A172 (cell line): ENCODE measurements at places on chromosomes 11 and 22. TPM values are rescaled to one million over a fixed set of nuclear protein-coding genes. Genes with fewer than 3 reads are reported as not detected.

DNA sequence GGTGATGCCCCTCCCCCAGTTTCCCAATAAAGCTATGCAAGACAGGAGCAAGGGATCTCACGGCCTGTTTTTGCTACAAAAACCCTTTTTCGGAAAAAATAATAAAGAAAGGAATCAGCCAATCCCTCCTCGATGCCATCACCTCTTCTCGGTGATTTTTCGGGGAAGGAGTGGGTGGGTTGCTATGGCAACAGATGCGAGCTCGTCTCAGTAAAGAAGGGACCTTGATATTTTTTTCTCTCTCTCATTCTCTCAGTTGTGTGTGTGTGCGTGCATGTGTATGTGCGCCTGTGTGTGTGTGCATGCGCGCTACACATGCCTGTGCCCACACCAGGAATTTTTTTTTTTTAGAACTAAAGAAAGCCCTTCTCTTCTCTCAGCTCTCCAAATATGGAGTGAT, 3.8 kb upstream of the NPAS4 start:
- no peak for DNase-seq

DNA sequence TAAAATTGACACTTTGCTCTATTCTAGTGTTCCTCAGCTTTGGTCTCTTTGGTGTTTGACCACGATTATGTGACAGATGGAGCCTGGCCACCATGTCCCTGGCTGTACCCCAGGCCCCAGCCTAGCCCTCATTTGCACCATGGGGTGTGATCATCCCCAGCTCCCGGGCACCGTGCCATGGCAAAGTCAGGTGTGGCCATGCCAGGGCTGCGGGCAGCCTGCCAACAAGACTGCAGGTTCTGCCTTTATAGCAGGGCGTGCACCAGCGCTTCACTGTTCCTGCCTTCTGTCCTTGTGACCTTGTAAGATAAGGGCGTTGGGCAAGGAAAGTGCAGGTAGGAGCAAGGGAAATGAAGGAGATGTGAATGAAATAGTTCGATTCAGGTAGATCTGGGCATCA, 22.4 kb upstream of the APOBEC3A start:
- DNase-seq, result peak; percentile 14

DNA sequence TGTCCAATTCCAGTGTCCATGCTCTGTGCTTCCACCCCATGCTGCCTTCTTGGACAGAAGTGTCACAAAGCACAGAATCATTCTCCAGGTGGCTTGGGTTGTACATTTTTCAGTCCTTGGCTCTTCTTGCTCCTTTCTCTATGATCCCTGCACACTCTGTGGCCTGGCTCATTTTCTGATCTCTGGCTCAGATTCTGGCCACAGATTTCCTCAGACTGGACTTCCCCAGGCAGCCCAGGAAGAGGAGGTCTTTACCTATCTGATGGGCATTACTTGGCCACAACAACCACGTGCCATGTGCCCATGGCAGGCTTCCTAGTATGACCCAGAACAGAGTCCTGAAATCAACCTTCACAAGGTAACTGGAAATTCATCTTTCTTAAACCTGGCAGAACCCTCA, 27.2 kb downstream of the SYTL2 start:
- DNase-seq, result no peak

DNA sequence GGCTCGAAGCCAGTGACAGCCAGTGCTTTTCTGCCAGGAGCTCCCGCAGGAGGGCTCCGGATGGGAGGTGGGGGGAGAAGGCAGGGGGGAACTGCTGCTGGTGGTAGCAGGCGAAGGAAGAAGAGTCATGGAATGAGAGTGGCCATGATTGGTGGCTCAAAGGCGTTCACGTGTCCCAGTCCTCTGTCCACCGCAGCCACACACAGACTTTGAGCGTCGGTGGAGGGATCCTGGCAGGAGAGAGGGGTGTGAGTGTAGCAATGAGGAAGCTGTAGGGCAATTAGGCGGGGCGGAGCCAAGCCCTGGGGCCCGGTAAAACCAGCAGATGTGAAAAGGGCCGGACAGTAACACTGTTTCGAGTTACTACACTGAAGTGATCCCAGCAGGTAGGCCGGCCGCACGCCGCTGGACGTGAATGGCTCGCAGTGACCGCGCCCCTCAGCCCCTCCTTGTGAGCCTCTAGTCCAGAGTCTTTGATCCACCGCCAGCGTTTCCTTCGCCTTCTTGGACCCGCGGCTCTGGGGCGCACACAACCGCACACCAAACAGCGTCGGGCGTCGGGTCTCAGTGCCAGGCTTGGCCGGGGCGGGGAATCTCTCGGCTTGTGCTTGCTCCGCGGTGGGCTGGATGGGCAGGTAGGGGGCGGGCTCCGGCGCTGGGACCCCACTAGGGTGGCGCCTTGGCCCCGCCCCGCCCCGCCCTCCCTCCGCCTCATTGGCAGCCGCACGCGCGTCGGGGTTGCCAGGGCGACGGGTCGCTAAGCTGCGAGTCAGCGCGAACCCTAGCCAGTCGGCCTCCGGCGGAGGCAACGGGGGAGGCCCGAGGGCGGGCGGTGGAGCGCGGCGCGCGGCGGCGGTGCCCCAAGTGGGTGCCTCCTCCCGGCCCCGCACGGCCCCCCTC, at the start of gene LRRC10B:
Gene LRRC10B (plus strand): TSS at position 788 of the 900 bp plus-strand sequence. CDS start 250 bp downstream, outside the sequence.
- no peak for DNase-seq

DNA sequence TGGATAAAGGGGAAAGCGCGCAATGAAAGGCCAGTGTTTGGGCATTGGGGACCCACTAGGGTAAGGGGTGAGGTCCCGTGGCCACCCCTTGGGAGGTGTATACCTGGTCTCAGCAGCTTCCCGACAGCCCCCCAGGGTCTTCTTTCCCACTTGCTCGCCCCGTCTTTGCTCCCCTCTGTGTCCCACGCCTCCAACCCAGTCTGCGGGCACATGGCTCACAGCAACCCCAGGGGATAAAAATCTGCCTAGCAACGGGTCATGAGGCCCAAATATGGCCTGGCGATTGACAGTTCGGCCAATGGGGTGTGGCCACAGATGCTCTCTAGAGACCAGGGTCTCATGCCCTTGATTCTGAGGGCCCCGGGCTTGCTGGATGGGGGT, 41.6 kb downstream of the AHNAK start:
- no peak for DNase-seq

DNA sequence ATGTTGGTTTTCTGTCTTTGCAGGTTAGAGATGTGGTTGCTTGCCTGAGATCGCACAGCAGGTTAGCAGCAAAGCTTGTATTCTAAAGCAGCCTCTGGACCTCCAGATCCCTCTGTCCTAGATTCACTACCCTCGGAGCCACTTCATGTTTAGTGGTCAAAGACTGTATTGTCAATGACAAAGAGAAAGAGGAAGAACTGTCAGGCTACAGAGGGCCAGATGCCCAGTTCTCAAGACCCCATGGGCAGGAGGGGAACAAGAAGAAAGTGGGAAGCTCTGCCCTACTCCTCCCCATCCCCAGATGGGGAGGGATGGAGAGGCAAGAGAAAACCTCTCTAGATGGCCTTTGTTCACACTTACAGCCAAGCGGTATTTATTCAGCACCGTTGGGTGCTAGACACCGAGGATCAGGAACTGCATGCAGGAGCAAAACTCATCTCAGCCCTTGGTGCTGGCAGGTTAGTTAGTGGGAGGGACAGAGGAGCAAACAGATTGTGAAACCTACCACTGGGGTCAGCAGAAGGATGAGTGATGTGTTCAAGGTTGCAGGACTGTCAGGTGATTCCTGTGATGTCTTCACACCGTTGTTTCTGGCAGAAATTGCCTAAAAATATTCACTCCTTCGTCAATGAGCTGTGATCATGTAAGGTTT, 38.3 kb upstream of the PTPRJ start:
- DNase-seq, result no peak

- no peak for DNase-seq
Measured at GRCh38 chr11:7672276-7672959, 882 bp downstream of the CYB5R2 start.

GRCh38 chr11:125995313-125995712, 49.5 kb downstream of the VSIG10L2 start:
- no peak for DNase-seq

GRCh38 chr22:33192156-33192555, 134.0 kb upstream of the SYN3 start:
- DNase-seq, result no peak

DNA sequence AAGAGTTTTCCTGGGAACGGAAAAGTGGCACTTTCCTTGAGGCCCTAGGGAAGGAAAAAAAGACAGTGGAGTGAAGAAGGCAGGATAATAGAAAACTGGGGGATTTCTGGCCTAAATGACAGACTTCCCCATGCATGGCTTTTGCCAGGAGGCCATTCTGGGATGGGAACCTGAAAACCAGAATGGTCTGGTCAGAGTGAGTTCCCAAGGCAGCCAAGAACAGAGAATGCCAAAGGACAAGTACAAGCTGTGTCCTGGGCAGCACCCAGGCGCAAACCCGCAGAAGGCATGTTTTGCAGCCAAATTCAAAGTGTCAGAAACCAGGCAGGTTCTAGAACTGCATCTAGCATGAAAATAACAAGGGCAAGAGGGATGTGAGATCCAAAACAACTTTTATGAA, 162.4 kb downstream of the SPON1 start:
- DNase-seq, result no peak

DNA sequence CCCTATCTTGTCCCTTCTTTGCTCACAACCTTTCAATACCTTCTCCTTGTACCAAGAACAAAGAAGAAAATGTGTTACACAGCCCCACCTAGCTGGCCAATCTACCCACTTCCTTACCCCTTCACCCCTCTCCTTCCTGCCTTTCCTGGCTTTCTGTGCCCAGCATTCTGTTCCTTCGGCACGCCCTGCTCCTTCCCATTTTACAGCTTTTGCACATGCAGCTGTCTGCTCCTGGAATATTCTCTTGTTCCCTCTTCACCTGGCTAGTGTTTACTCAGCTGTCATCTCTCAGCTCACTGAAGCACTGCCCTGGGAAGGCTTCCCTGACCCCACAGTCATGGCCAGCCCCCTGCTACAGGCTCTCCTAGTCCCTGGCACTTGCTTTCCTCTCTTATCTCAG, 30.7 kb downstream of the SERPINH1 start:
- no peak for DNase-seq

- peak; percentile 46 for DNase-seq
Measured at GRCh38 chr11:70099578-70100279, 21.6 kb downstream of the ANO1 start.

DNA sequence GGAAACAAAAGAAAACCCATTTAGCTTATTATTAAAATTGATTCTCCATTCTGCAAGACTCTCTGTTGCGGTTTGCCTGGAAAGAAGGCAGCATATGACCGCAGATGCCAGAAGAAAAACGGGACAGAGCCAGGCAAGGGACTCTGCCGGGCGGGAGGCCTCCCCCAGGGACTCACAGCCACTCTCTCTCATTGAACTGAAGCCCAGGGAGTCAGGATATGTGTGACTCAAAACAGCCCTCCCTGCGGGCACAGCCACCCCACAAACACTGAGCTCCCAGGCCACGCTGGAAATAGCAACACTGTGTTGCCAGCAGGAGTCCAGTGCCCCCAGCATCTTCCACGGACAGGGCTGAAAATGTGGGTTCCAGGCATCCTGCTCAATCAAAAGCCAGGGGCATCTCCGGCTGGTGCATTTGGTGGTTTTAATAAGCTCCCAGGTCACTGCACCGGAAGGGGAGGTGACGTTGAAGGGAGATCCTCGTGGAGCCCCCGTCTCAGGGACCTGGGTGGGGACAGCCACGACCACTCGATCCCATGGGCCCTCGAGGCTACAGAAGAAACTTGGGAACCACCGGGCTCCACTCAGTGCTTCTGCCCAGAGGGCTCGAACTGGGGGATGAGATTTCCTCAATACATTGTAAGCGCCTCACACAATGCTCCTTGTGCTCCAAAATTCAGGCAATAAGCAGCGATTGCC, 624.5 kb downstream of the TBC1D22A start:
- no peak for DNase-seq

- DNase-seq, result peak; percentile 23
Measured at GRCh38 chr11:12410006-12410728, 32.8 kb downstream of the PARVA start.

DNA sequence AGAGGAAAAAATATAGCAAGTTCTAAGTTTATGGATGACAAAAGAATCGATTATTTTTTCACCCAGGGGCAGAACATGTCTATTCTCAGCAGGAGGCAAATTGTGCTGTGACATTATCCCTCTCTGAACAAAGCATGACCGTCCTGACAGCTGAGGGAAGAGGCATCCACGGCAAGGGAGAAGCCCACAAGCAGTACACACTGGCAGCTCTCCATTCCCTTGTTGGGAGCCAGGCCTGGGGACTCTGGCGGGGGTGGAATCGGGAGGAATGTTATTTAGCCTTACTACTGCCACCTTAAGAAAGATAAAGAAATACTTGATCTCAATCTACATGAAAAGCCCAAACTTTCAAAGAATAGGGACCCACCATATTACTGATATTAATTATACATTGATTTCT, 3.4 kb downstream of the KIRREL3 start:
- no peak for DNase-seq

DNA sequence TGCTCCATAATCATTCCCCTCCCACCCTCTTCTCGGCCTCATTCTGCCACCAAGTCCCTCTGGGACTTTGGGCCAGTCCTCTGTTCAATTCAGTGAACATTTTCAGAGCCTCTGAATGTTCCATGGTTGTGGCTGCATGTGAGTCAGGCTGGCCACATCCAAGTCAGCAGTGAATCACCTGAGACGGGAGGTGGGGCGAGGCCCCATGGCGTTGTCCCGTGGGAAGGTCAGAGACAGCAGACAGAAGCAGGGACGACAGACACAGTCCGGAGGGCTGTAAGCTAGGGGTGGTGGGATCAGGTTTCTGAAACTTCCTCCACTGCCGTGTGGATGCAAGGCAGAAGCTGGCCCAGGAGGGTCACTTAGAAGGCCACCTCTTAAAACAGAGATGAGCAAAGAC, 324.8 kb downstream of the MN1 start:
- DNase-seq, result peak; percentile 78

The SCARF2 gene
- 38.2 and 46.6 TPM in 2 replicates for total RNA-seq

The OR51B4 gene
- 11.3 and 12.8 TPM in 2 replicates for total RNA-seq

The SAA2 gene
- total RNA-seq, result 4.9 and 12.9 TPM in 2 replicates

The GAS2 gene
- 0.12 and 0.22 TPM in 2 replicates for total RNA-seq

The MTCH2 gene
- total RNA-seq, result 250 and 254 TPM in 2 replicates

The CECR2 gene
- total RNA-seq, result not detected in 2 replicates

The NPAS4 gene
- total RNA-seq, result not detected in 2 replicates

The APOBEC3A gene
- total RNA-seq, result not detected in 2 replicates

The HYLS1 gene
- 9.7 and 12.5 TPM in 2 replicates for total RNA-seq

The CD6 gene
- total RNA-seq, result not detected in 2 replicates

The SLC5A1 gene
- not detected in 2 replicates for total RNA-seq
